ENCODE measurements at places on chromosomes 6 and 20.

GRCh38 chr20:20051767-20052073 lies 546 bp downstream of the CRNKL1 start:
- DNase-seq: no peak

GRCh38 chr20:50865591-50865990 lies 65.6 kb downstream of the ADNP start:
- no peak for DNase-seq

GRCh38 chr6:45728674-45729073 lies 287.0 kb downstream of the CLIC5 start:
- no peak for DNase-seq

DNA sequence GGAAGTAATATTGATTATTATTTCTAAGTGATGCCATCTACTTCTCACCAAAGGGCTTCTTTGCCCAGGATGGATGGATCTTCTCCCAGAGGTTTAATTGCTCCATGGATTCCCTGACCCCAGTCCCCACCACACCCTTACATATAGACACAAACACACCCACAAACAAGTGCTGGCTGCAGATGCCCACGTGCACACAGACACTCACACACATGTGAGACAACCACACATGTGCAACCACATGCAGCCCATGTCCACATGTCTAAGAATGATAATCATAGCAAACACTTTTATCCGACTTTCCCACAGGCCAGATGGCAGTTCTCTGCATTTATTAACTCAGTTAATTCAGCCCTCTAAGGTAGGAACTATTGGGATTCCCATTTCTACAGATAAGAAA lies 44.2 kb downstream of the MAFB start:
- no peak for DNase-seq

GRCh38 chr20:36030149-36030548 lies 61.8 kb downstream of the CNBD2 start:
- DNase-seq: no peak

DNA sequence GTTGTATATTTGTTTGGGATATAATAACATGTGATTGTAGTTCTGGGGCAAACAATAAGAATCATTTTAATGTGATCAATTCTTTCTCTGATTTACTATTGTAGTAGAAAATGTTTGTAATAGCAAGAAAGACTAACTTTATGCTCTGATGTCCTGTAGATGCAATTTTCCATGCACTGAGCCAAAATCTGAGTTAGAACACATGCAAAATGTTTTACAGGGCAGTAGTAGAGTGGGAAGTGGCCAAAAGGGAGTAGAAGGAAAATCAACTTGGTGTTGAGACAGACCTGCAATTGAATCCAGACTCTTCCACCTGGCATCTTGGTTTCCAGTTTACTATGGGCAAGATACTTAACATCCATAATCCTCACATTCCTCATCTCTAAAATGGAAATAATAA lies 93.5 kb upstream of the BMP5 start:
- DNase-seq: no peak

DNA sequence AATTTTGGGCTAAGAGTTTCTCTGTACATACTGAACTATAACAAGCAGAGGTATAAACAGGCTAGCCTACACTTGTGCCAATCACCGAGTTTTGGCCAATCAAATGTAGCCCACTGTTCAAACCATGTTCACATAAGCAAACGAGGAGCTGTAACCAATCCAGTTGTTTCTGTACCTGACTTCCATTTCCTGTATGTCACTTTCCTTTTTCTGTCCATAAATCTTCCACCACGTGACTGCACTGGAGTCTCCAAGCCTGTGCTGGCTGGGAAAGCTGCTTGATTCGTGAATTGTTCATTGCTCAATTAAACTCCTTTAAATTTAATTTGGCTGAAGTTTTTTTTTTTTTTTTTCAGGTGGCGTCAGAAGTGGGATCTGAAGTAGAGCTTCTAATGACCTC lies 332.9 kb downstream of the RNF144B start:
- DNase-seq: no peak

- DNase-seq: peak; percentile 30
Observed at GRCh38 chr6:145633981-145634627, 101.2 kb downstream of the EPM2A start.

DNA sequence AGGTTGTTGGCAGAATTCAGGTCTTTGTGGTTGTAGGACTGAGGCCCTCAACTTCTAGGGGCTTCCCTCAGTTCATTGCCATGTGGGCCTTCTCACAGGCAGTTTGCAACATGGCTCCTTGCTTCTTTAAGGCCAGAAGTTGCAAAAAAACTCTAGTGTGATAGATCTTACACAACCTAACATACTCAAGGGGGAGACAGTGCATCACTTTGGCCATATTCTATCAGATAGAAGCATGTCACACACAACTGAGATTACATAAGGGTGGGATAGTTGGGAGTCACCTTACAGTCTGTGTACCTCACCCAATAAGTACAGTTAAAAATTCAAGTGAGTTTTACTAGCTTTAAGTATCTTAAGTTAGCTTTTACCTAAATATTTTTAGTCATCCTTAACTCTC lies 1.6 kb downstream of the SIRPD start:
- no peak for DNase-seq

DNA sequence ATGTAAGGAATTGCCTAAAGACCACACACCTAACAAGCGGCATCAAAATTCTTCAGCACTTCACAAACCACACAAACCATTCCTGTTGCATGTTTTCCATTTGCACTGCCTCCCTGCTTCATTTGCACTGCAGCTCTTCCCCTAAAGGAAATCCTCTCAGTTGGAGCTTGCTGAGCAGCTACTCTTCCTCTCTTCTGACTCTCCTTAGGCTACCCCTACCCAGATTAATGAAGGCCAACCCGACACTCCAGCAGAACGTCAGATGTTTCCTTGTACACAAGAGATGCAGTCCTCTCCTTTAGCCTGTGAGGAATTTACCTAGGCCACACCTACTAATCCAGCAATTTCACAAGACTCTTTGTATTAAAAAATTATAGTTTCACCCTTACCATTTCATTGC lies 8.1 kb downstream of the BEND6 start:
- no peak for DNase-seq

- no peak for DNase-seq
Observed at GRCh38 chr6:33757906-33758305, 11.2 kb upstream of the IP6K3 start.

GRCh38 chr20:37902504-37903313 lies at the start of gene VSTM2L:
Gene VSTM2L (plus strand): TSS chr20:37903127. CDS start chr20:37903351, 224 bp downstream.
- DNase-seq: no peak
